ENCODE measurements at places on chromosomes 4 and X.

GRCh38 chr4:15521442-15522039, 51.9 kb downstream of the CC2D2A start:
- DNase-seq, result no peak

DNA sequence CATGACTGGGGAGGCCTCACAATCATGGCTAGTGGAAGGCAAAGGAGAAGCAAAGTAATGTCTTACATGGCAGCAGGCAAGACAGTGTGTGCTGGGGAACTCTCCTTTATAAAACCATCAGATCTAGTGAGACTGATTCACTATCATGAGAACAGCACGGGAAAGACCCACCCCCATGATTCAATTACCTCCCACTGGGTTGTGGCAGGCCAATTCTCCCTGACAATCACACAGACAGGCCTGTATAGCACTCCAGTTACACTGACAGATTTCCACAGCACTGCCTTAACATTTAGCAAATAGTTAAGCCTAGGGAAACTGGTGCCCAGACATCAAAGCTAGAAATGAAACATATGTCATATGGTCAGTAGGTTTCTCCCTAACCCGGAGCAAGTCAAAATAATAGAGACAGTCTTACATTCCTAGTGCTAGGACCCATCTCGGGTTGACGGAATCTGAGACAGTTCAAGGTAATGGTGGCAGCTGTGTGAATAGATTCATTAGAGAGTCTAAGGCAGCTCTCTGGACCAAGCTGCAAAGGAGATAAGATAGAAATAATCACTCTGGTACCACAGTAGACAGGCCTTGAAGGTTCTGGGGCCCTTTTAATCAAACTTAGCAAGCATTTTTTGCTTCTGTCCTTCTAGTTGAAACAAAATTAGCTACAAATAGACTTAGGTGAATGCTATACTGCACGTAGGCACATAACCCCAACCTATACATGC, 9.4 kb upstream of the HERC5 start:
- no peak for DNase-seq

DNA sequence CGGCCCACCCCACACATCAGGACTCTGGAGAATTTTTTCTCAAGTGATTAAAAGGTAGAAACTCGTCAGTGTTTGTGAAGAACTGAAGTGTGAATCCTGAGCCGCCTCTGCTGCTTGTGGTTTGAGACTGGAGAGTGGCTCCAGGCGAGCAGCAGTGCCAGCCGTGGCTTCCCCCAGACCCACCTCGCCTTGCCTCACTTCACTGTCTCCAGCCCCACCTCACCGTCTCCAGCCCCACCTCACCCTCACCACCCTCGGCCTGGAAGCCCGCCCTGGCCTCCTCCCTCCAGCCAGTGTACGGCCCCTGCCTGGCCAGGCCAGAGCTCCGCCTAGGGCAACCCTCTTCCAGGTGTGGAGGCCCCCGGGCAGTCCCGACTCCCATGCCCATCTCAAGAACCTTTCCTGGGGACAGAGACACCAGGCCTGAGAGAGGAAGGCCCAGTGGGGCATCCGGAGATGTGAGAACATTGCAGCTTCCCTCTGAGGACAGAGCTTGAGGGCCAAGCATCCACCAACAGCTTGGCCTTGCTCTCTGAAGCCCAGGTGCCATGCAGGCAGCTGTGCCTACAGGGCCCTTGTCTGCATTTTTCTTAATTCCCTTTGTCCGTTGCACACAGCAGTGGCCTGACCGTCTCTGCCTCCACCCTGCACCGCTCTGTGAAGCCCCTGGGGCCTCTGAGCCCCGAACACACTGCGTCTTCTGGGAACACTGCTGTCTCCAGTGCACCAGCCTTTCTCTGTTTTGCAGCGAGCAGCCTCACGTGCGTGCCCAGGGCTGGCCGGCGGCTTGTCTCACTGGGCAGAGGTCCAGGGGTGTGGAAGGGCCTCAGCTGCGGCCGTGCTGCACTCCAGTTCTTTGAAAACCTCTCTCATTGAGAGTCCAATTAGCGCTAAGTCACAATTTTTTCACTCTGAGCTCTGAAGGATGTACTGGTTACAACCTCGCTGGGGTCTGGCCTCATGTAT, 13.8 kb downstream of the SH3BP2 start:
- DNase-seq, result no peak

- no peak for DNase-seq
These were observed 120.3 kb downstream of the ARHGEF9 start for GRCh38 chrX:63664741-63665140.

GRCh38 chr4:88653371-88653946, 44.2 kb downstream of the NAP1L5 start:
- no peak for DNase-seq

DNA sequence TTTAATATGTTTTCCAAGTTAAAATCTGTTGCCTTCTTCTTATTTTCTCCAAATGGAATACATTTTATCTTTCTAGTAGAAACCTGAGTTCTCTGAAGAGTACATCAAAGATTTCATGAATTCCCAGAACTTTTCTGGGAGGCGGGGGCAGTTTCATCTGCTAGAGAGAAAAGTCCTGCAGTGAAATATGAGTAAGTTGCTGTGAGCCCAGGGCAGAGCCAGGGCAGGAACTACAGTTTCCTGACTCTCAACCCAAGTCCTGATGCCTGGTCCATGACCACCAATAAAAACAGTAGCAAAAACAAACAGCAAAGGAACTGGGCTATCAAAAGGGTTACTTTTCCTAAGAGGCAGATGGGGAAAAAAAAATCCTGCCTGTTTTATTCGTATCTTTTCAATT, 239.4 kb upstream of the CTSO start:
- DNase-seq, result no peak

DNA sequence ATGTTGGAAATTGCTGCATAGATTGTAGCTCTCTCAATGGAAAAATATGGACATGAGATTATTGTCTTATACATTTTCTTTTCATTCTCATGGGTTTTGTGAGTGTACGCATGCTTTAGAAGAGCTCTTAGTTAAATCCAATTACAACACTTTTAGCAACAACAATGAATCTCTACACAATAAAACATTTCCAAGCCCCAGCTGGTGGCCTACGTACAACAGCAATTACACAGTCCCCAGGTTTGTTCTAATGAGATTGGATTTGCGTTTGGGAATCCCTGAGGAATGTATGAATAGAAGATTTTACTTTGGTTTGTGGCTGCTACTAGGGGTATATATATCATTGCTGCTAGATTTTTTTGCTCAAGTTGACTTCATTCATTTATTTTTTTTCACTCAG, 98.6 kb downstream of the FHDC1 start:
- no peak for DNase-seq

DNA sequence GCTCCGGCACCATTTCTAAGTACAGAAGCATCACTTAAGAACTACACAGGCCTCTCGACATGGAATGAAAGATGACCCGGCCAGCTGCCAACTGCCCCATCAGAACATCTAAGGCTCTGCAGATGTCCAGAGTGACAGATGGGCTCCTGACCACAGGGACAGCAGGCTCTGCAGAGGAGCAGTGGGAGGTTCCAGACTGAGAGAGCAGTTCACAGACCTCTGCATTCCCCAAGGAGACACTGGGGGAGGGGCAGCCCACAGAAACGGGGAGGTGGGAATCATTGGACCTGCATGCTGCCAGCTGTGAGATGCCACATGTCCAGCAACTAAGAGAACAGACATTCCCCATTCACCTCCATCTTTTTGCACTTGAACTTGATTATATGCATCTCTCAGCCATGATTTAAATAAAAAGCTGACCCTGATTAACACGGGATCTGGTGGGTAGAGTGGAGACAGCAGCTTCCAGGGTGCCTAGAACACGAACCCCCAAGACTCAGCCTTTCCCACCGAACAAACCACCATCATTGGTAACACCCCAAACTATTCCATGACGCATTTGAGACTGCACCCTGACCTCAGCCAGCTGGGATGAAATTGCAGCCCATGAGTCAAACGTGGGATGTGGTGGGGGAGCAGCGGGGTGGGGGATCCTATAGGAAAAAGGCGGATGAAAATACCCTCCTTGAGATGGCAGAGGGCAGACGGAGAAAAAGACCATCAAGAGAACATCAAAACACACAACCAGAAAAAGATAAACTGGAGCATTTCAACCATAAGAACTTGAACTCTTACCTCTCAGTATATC, 47.2 kb downstream of the AFAP1 start:
- no peak for DNase-seq

DNA sequence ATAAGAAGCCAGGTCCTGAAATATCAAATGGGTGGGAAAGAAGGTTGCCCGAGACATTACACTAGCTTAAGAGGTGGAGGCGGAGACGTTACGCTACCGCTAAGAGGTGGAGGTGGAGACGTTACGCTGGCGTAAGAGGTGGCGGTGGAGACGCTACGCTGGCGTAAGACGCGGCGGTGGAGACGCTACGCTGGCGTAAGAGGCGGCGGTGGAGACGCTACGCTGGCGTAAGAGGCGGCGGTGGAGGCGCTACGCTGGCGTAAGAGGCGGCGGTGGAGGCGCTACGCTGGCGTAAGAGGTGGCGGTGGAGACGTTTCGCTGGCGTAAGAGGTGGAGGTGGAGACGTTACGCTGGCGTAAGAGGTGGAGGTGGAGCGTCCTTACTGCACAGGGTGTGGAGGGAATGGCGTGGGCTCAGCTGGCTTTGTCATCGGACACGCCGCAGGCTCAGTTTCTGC, 12.8 kb downstream of the CYP4V2 start:
- peak; percentile 42 for DNase-seq

DNA sequence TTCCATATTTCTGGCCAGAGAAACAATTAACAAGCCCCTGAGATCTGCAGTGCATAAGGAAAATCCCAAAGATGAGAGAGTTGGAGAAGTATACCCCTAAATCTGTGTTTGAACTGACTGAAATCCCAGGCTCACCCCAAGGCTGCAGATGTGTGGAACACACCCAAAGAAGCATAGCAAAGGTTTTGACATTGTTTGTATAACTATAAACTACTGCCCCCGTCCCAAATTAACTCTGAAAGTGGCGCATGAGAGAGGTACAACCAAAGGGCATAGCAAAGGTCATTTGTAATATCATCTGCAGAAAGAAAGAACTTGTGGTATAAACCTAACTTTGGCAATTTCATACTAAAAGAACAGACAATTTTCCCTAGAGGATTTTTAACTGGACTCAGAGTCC, 157.9 kb downstream of the DCAF12L1 start:
- no peak for DNase-seq

DNA sequence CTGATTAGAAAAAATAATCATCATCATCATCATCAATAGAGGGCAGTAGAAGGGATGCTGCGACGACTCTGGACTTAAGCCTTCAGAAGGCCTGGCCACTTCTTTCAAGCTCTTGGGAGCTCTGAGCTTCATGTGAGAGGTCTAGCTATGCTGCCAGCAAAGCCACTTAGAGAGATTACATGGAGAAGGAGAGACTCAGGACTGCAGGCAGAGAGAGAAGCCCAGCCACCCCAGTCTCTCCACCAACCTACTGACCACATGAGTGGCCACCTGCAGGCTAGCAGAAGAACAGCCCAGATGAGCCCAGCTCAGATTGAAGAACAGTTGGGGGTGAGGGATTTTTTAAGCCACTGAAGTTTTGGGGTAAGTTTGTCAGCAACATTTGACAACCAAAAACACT, 17.1 kb upstream of the TMEM150C start:
- DNase-seq, result no peak

GRCh38 chr4:47713129-47713834, 124.6 kb downstream of the CORIN start:
- no peak for DNase-seq

GRCh38 chr4:143374771-143375170, 38.1 kb downstream of the GAB1 start:
- DNase-seq, result no peak

DNA sequence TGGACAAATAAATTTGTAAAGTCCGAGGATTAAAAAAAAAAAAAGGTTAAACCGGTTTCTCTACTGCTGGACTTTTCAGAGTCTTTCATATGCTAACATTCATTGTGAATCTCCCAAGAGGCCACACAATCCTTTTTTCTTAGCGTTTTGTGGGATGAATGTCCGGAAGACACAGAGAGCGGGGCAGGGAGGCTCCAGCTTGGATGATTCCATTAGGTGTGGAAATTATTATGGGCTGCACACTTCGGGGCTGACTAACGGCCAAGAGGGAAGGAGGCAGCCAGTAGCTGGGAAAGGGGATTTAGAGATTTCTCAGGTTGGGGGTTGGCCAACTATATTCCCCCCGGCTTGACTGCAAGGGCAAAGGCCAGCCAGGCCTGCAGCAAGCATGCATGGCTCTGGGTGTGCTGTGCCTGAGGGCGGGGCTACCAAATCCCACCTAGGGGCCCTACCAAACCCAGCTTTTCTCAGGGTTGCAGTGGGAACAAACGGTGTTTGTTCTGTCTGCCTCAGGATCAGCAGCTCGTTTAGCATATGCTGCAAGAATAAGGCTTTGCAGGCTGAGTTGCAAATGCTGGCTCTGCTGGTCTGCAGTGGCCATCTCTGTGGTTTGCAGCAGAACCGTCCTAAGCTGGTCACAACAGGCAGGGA, 28.6 kb downstream of the NYX start:
- no peak for DNase-seq

DNA sequence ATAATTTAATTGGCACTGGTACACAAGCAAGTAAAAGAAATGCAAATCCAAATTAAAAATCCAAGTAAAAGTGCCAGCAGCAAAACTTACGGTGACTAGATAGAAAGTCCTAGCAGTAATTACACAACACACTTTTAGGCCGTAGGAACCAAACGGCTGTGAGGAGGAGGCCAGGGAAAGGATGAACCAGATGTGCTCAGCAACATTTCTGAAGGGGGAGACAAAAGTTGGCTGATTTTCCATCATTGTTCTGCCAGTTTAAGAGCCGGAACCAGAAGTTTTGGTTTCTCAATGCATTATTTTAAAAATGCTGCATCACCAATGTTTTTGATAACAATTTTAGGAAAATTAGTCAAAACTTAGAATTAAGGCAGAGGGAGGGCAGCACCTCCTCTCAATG, 68.7 kb upstream of the ENPP6 start:
- DNase-seq, result no peak

DNA sequence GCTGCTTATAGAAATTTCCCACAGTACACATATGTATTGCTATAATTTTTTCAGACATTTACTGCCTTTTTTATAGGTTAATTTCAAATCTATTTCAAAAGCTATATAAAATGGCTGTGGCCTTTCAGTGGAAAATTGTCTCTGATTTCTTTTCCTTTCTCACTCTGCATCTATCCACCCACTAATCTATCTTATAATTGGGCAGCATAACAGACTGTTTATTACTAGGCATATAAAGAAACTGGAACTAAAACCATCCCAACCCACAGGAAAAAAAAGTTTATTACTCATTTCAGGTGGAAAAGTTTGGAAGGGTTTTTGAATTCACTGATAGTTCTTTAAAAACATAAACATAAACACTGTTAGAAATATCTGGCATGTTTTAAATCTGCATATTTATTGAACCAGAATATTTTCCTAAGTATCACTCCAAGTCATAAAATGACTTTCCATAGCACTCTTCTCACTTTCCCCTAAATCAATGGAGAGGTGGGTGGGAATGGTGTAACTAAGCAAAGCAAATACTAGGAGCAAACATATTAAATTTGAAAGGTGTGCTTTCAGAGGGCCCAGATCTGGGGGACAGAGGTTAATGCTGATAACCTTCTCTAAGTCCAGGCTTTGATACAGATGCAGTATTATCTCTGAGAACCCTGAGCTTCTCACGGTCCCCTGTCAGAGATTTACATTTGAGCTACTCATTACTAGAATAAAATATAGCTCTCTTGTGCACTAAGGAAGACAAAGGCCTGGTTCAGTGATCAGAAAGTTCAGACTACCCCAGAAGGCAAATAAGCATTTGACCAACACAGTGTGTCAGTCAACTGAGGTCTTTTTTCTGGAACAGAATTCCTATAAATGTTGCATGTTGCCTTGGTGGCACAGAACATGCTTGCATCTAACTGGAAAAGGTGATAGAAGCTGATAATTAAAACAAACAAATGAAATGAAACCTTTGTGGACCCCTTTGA, 328.3 kb downstream of the UNC5C start:
- DNase-seq, result no peak
